ENCODE measurements at places on chromosomes 6 and 20. TPM values are rescaled to one million over a fixed set of nuclear protein-coding genes. Genes with fewer than 3 reads are reported as not detected.

- DNase-seq = no peak
Observed at GRCh38 chr20:5767493-5768098, 17.4 kb downstream of the SHLD1 start.

- no peak for DNase-seq
Observed at GRCh38 chr6:158464483-158464882, 95.4 kb upstream of the TMEM181 start.

DNA sequence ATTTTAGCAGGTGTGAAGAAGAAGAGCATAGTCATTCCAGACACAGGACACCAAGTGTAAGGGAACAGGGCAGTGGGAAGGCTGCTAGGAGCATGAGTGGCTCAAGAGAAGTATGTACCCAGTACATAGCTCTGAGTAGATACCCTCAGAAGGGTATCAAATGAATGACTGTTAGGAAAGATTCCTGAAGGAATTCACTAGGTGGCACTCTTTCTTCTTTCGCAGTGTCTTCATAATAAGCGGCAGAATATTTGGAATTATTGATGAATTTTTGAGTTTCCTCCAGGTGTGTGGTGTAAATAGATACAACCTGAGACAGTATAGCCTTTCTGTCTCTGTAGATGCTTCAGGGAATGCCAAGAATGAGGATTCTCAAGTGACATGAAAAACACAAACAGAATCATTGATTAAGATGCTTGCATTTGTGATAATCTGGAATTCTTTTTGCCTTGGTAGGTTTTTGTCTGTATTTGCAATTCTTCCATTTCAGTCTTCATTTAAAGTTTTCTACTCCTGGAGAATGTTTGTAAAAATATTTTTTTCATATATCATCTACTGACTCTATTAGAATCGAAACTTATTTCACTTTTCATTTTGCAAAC, 264.3 kb upstream of the RIMS1 start:
- no peak for DNase-seq

DNA sequence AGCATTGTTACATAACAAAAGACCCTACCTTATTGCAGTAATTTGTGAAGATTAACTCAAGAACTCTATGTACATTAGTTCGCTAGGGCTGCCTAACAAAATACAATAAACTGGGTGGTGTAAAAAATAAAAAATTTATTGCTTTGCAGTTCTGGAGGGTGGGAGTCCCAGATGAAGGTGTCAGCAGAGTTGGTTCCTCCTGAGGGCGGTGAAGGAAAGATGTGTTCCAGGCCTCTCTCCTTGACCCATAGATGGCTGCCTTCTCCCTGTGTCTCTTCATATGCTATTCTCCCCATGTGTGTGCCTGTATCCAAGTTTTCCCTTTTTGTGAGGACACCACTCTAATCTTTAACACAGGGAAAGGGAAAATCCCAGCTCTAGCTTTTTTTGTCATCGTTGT, 305 bp upstream of the VNN1 start:
- DNase-seq = no peak

DNA sequence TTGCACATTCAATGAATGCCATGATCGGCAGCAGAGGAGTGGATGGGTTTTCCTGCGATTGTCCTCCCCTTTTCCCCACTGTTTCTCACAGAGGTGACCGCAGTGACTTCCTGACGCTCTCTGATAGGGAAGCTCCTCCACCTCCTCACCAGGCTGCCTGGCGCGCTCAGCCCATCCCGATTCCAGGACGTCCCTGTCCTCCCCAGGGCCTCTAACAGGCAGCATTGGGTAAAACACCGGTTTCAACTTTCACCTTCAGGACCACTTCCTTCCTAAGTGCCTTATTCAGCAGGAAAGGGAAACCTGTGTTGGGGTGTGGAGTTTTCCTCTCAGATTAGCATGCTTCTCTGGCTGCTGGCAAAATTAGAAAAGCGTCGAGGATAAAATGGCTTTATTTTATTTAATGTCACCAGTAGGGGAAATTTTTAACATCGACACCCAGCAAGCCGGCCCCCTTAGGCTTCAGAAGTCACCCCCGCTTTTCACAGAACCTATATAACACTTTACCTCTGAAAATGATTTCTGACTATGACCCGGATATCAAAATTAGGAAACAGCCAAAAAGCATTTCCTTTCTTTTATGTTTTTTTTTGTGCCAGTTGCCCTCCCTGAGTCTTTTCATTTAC, 570.4 kb upstream of the GJE1 start:
- no peak for DNase-seq

DNA sequence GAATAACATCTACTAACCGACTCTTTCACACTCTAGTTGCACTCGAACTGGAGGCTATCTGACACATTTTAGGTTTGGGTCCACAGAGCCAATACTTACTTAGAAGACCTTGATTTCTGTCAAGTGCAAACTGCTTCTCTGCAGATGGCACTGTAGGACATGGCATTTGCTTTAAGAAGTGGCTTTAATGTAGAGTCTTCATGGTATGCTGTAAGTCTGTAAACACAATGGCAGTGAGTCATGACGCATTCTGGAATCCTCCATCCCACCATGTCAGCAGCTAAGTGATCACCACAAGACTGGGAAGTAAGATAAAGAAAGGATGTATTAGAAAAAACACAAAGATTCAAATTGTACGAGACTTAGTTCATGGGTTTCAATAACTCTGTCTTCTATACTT, 377.0 kb upstream of the NOX3 start:
- no peak for DNase-seq

GRCh38 chr6:157203312-157203744, 120.0 kb downstream of the TMEM242 start:
- DNase-seq = no peak

- no peak for DNase-seq
Observed at GRCh38 chr20:62006482-62006881, 59.2 kb downstream of the TAF4 start.

GRCh38 chr6:27743787-27744186, 168.4 kb downstream of the OR2B2 start:
- no peak for DNase-seq

Gene FKBP1C
- total RNA-seq = not detected

Gene OR12D3
- total RNA-seq = not detected

Gene RBBP9
- 11.7 TPM for total RNA-seq

Gene CFAP61
- 0.20 TPM for total RNA-seq

Gene HRH3
- total RNA-seq = 0.10 TPM

Gene TAF8
- 11.0 TPM for total RNA-seq

Data from skin of body (tissue), 3 donors.